Stimulated activated CD8-positive, alpha-beta memory T cell treated with anti-CD3 and anti-CD28 coated beads, Interleukin-15, amount 100 ng/mL, for 24 hours (primary cell): ENCODE measurements at places on chromosomes 2 and 18.

- DNase-seq, result no peak
Measured at GRCh38 chr2:163768881-163769695, 33.3 kb upstream of the FIGN start.

- no peak for DNase-seq
Measured at GRCh38 chr2:46929612-46930011, 14.0 kb upstream of the MCFD2 start.

- no peak for DNase-seq
Measured at GRCh38 chr2:40281021-40281940, 170.6 kb downstream of the SLC8A1 start.

- DNase-seq, result no peak
Measured at GRCh38 chr2:206647985-206648384, 5.7 kb downstream of the FAM237A start.

GRCh38 chr2:109331081-109331480, 202.1 kb downstream of the SH3RF3 start:
- DNase-seq, result no peak

- DNase-seq, result no peak
Measured at GRCh38 chr2:96342085-96342484, 6.5 kb downstream of the NCAPH start.

- DNase-seq, result no peak
Measured at GRCh38 chr2:23456881-23457760, 72.1 kb downstream of the KLHL29 start.

GRCh38 chr2:85073033-85073432, 60.2 kb upstream of the TCF7L1 start:
- DNase-seq, result no peak

- no peak for DNase-seq
Measured at GRCh38 chr2:24855726-24856125, 62.5 kb downstream of the CENPO start.

- no peak for DNase-seq
Measured at GRCh38 chr2:174337337-174338146, 2.8 kb downstream of the SP9 start.

GRCh38 chr2:221166292-221166691, 405.8 kb downstream of the EPHA4 start:
- no peak for DNase-seq

GRCh38 chr2:170643346-170643745, 71.8 kb upstream of the SP5 start:
- no peak for DNase-seq

DNA sequence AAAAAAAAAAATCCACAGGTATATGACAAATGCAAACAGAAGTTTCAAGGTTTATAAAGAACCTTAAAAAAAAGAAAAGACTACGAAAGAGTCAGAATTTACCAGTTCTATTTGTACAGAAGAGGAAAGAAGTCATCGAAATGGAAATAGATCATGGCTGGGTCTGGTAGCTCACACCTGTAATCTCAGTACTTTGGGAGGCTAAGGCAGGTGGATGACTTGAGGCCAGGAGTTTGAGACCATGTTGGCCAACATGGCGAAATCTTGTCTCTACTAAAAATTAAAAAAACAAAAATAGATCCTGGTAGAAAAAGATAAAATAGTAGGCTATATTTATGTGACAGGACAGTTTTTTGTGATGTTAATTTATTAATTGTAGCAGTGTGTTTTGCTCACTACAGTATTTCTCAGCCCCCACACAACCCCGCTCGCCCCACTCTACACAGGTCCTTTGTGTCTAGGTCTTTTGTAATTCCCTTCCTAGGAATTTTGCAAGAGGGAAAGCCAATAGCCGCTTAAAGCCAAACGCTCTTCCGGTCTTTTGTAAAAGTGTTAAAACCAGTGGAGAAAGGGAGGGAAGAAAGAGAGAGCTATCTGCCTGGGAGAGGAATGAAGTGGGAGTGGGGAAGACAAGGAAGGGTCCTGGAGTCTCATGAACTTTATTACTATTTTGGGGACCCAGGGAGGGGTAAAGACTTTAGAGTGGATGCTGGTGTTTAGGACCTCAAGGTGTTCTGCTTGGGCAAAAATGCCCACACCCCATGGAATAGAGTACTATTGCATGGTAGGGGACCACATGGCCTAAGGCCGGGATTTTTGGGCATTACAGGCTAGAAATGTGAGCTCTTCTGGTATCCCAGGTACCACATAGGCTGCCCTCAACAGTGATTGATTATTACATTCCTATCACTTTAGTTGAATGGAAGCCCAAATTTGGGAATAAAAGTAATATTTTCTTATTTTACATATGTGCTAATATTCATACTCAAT, 59.4 kb upstream of the XPO1 start:
- no peak for DNase-seq

- no peak for DNase-seq
Measured at GRCh38 chr2:168730344-168730743, 72.1 kb upstream of the NOSTRIN start.

DNA sequence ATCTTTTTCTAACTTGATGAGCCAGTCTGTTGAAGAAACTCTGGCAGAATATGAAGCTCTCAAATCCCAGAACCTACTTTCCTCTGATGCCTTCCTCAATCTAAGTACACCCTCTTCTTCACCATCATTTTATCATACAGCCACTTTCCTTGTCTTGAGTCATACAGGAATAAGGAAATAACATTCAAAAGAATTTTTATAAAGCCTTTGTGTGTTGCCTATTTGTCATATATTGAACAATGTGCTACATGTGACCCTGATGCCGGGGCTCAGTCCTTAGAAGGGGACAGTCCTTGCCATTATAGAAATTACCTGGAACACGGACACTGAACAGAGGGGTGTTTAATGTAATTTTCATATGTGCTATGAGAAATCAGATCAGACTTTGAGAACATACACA, 27.4 kb downstream of the RAPGEF4 start:
- no peak for DNase-seq

DNA sequence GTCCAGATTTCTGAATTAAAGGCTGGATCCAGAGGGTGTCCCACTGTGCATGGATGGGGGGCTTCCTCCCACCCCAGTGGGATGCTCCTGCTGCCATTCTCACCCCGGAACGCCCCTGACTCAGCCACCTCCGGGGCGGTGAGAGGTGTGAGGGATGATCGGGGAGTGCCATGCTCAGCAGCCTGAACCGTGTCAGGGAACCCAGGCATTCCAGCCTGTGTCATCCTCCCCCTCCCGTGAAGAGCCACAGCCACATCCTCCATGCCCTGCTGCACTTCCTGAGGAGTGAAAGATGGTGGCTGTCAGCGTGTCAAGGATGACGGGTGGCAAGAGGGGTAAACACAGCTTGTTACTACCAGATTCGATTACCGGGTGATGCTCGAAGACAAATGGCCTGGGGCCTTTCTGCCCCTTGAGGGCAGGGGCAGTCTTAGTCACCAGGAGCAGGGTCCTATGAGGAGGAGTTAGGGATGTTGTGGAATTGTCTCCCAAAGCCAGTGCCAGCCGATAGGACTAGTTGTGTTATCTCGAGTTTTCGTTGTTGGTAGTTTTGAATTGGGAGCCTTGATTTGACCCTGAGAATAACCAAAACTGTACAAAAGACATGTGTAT, 80.8 kb downstream of the TCF7L1 start:
- no peak for DNase-seq

DNA sequence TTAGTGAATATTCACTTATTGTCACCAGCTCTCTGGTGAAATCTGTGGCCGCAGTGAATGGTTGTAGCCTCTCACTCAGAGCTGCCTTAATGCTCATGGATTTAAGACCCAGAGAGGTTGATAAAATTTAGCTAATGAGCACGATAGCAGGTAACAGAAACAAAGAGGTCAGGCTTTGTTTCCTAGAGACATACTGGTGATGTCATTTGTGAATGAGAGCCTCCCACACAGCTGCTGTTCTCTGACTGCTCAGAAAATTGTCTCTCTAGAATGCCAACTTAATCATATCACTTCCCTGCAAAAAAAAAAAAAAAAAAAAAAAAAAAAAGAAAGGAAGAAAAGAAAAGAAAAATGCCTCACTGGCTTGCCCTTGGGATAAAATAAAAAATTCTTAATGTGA, 411.7 kb upstream of the MYT1L start:
- DNase-seq, result no peak

- no peak for DNase-seq
Measured at GRCh38 chr2:73487112-73487657, 101.5 kb downstream of the ALMS1 start.

DNA sequence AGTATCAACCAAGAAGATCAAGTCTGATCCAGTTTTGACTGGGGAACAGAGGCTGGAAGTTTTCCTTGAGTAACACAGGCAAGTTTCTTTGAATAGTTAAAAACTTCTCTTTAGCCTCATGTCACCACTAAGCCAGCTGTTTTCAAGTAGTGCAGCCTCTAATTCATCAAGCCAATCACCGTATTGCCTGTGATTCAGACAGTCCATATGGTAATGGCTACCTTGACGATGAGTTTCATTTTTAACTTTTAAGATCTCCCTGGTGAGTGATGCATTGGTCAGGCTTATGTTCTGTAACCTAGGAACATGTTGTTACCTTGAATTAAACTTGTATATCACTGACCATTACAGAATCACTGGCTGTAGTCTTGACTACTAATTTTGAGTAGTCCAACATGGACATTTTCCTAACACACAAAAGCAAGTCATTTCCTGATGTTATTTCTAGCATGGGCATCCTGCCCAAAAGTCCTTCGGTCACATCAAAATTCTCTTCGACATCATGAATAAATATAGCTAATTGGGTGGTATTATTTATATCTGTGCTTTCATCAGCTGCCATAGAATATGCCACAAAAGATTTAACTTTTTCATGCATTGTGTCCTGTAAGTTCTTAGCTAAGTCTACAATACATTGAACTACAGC, 238.8 kb upstream of the GCFC2 start:
- no peak for DNase-seq

DNA sequence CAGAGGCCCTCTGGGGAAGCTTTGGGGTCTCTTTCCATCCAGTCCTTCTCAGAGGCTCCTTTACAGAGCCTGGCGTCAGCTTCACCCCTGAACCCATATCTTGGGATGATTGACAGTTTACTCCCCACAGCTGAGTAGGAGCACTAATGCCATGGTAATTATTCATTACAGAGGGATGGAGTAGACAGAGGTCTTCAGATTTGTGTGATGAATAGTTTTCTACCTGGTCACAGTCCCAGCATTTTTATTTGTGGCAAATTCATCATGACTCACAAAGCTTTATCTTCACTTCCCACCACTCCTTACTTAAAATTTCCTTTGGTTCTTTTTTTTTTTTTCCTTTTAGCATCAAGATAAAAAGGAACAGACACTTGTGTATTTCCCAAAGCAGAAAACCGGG, 104.2 kb downstream of the CCDC85A start:
- DNase-seq, result no peak

- DNase-seq, result no peak
Measured at GRCh38 chr2:21096458-21096857, 27.3 kb upstream of the TDRD15 start.

- no peak for DNase-seq
Measured at GRCh38 chr18:41266616-41267015, 688.4 kb upstream of the PIK3C3 start.

DNA sequence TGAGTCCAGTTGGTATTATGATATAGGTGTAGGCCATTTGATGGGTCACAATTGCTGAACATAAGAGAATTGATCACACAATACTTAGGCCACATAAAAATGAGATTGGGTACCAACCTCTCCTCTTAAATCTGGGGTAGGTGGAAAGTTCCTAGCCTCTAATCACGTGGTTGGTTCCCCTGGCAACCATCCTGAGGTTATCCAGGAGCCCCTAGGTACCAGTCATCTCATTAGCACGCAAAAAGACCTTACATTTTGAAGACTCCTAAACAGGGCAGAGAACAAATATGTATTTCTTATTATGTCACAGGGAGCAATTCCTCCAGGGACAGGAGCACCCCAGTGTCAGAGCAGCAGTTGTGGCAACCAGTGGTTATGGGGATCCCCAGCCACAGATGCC, 12.7 kb upstream of the SELENOI start:
- no peak for DNase-seq

DNA sequence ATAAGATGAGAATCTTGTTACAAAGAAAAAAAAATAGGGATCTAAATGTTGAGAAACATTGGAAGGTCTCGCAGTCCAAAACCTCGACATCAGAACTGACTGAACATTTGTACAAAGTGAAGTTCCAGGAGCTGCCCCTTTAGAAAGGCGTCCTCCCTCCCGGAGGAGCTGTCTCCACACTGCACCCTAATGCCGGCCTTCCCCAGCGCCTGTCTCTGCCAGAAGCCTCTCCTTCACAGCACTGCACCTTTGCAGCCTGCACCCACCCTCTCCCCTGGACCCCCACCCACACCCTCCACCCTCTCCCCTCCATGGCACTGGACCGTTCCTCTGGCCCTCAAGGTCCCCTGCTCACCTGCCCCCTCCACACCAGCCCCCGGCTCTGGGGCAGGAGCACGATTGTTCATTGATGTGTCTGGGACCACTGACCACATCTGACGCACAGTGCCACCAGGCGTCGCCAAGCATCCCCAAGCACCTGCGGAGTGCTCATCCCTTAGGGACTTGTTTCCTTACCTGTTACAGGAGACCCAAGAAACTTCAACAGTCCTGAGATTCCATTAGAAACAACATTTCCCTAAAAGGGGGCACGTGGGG, 90.3 kb upstream of the SNTG2 start:
- no peak for DNase-seq

GRCh38 chr2:15608392-15608761, 16.7 kb downstream of the DDX1 start:
- DNase-seq, result no peak

- DNase-seq, result no peak
Measured at GRCh38 chr2:16939771-16940170, 274.1 kb upstream of the CYRIA start.

DNA sequence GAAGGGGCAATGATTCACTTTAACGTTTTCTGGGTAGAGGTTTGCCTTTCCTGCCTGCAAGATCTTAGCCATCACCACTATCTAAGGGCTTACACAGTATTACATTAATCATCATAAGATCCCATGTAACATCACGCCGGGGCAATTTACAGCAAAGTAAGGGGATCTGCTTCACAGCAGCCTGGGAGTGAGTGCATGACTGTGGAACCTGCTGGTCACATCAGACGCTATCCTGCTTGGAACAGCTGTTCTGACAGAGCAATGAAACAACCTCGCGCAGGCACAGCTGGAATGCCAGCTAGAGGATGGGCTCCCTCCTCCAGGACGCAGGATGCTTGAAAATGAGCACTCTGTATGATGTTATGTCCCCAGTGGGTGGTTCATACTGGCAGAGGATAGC, 89.0 kb downstream of the AOX1 start:
- no peak for DNase-seq

DNA sequence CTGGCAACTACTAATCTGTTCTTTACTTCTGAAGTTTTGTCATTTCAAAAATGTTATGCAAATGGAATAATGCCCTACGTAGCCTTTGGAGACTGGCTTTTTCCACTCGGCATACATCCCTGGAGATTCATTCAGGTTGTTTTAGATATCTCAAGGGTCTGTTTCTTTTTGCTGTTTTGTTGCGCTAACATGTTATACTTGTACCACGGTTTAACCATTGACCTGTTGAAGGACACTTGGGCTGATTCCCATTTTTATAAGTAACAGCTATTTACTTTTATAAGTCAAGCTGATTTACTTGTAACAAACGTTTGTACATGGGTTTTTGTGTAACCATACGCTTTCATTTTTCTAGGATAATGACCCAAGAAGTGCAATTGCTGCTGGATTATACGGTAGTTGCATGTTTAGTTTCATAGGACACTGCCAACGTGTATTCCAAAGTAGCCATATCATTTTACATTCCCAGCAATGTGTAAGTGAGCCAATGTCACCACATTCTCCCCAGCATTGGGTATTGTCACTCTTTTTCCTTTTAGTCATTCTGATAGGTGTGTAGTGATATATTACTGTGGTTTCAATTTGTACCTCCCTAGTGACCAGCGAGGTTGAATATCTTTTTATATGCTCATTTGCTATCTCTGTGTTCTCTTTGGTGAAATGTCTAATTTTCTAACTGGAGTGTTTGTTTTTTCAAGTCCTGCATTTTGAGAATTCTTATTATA, 36.5 kb upstream of the STAT4 start:
- DNase-seq, result no peak
